ENCODE measurements at places on chromosomes 5 and 9.

- DNase-seq = no peak
Observed at GRCh38 chr5:139734539-139734916, 61.1 kb upstream of the PSD2 start.

GRCh38 chr5:149549461-149550267, 1.6 kb downstream of the CSNK1A1 start:
- peak; percentile 54 for DNase-seq

GRCh38 chr5:34756781-34757624, 82.0 kb upstream of the TTC23L start:
- no peak for DNase-seq

- DNase-seq = no peak
Observed at GRCh38 chr9:27400334-27400880, 103.5 kb upstream of the EQTN start.

DNA sequence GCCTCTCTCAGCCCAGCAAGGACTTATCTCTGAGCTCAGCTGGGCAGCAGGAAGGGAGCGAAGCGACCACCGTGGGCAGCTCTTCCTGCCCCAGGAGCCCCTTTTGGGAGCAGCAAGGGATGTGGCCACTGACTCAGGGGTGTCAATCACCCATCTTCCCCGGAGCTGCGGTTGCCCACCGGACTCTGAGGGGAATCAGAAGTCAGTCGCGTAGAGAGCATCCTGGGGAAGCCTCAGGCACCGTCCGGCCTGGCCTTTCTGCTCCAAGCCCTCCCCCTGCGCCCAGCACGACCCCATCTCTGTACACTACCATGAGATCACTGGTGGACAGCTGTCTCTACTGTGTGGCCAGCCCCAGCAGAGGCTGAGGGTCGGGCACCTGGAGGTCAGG, 24.6 kb downstream of the GFI1B start:
- DNase-seq = no peak

DNA sequence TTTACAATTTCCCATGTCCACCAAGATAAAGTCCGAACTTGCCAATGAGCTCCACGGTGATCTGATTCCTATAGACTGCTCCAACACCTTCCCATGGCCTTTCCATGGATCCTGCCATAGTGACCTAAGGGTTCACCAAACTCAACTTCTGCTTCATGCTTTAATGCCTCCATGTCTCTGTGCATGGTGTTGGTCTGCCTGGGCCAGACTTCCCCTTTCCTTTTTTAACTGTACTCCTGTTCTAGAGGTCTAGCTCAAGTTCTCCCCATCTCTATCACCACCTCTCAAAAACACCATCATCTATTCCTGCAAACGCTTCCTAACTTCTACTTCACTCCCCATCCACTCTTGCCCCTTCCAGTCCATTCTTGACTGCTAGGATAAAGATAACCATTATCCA, 14.8 kb upstream of the SMARCA2 start:
- DNase-seq = no peak

GRCh38 chr9:72864327-72864726, 88.5 kb downstream of the ALDH1A1 start:
- DNase-seq = no peak

GRCh38 chr9:110307191-110307590, 30.5 kb downstream of the TXNDC8 start:
- DNase-seq = no peak

GRCh38 chr9:134838651-134839454, 41.8 kb upstream of the FCN2 start:
- no peak for DNase-seq

DNA sequence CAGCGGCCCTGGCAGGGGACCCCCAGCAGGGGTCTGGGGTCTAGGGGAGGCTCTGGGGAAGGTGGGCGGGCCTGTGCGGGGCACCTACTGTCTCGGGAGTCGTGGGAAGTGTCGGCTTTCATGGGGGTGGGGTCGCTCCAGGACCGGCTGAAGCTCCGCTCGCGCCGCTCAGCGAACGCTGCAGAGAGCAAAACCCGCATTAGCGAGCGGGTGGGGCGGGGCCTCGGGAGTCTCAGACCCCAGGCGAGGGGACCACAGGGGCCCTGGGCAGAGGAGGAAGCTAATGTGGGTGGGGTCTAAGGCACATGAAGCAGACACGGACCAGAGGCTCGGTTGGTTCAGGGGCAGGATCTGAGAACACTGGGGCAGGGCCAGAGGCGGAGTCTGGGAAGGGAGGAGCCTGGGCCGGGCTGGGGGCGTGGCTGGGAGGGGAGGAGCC, 5.5 kb downstream of the NSMF start:
- DNase-seq = peak; percentile 65

- DNase-seq = no peak
Observed at GRCh38 chr9:36762958-36763357, 190.3 kb downstream of the MELK start.

- DNase-seq = no peak
Observed at GRCh38 chr5:156825688-156826087, 24.4 kb upstream of the PPP1R2B start.

- DNase-seq = no peak
Observed at GRCh38 chr5:175246889-175247520, 197.0 kb downstream of the DRD1 start.

DNA sequence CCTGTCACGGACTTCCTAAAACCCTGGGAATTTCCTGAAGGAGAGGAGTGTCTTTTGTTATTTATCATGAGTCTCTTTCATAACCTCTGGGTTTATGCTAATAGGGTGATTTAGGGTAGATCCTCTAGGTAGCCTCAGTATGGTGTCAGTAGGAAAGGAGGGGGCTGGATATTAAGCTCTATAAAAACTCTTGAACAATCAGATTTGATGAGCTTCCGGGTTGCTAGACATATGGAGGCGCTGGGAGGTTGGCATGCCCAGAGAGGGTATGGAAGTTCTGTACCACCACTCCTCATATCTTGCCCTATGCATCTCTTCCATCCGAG, 15.6 kb upstream of the PTBP3 start:
- no peak for DNase-seq

GRCh38 chr5:132592521-132592920, 35.7 kb downstream of the RAD50 start:
- DNase-seq = no peak

- no peak for DNase-seq
Observed at GRCh38 chr5:2020730-2021129, 138.0 kb upstream of the IRX4 start.

DNA sequence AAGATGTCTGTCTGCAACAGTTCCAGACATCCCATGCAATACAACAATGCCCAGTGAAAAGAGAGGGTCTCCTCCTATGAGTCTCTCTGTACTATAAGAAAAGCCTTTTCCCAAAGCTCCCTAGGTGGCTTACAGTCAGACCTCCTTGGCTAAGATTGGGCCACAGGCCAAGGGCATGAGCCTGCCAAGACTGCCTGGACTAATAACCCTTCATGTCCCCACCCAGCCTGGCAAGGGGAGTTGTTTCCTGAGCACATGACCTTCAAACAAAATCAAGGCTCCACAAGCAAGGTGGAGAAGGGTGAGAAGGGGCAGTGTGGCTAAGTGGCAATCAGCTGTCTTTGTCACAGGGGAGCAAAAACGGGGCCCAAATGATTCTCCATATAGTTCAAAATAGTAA, 75.6 kb upstream of the ZSWIM6 start:
- no peak for DNase-seq

DNA sequence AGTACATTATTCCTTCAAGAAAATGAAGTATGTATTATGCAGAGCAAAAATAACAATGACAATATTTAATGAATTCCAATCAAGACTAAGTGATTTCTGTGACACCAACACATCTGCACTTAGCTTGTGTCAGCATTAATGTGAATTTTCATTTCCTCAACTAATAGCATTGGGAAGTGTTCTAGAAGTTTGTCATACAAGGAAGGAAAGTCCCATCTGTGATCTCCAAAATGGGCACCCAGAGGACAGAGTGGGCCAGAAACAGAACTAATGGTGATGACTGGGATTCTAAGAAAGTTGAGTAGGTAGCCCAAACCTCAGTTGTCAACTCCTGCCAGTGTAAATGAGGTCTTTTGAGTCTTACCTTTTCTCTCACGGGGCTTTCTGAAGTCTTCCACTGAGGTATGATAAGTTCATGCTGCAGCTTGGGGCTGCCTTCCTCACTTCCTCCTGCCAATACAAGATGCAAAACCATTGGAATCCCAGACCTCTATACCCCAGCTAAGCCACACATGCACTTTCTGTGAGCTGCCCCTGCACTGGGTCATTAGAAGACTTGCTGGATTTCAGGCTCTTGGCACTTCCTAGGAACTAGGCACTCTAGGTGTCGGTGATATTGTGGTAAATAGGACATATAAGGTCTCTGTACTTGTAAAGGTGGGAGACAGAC, 4.9 kb downstream of the ADAM19 start:
- DNase-seq = no peak

GRCh38 chr9:88750832-88751360, 215.9 kb downstream of the NXNL2 start:
- no peak for DNase-seq

DNA sequence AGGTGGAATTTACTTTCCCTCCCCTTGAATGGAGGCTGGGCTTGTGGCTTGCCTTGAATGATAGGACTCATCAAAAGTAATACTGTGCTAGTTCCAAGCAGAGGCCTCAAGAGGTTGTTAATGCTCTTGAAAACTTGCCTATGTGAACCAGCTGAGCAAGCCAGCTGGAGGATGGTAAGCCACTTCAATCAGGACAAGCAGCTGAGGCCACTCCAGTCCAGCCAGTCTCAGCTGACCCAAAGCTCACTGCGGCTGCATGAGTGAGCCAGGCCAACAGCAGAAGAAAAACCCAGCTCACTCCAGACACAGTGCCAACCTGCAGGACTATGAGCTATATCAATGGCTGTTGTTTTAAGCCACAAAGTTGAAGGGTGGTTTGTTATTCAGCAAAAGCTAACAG, 182.8 kb downstream of the MCTP1 start:
- DNase-seq = no peak

DNA sequence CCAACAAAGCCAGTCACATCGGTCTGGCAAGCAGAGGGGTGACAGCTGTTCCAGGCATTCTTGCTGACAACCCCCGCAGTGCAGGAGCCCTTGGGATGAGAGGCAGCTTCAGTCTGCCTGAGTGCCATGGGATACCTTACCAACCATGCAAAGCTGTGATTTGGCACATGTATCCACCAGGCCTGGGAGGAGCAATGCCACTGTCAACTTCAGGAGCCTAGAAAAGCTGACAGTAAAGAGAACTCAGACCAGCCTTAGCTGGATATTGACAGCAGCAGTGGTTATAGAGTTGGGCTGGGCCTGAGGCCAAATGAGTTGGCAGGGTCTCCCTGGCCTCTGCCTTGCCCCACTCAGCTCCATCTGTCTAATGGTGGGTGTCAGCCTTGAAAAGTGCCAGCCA, 10.1 kb upstream of the PLPPR1 start:
- DNase-seq = no peak

DNA sequence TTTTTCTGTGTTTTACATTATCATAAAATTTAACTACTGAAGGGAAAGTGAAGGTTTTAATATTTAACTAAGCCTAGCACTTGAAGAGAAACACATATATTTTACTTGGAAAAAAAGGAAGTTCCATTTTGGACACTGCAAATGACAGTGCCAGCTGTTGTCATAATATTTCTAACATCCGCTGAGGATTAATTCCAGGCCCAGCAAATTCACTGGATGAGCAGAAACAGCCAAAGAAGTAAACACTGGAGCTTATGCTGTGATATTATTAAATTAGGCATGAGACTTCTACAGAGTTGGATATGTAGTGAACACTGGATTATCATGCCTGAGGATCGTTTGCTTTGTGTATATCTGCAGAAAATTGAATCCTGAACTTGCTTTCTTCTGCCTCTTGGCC, 67.6 kb downstream of the GHR start:
- no peak for DNase-seq

- no peak for DNase-seq
Observed at GRCh38 chr5:36301858-36302603, at the start of gene RANBP3L. Gene RANBP3L (minus strand): TSS chr5:36301902. CDS start chr5:36301416, 486 bp downstream.

DNA sequence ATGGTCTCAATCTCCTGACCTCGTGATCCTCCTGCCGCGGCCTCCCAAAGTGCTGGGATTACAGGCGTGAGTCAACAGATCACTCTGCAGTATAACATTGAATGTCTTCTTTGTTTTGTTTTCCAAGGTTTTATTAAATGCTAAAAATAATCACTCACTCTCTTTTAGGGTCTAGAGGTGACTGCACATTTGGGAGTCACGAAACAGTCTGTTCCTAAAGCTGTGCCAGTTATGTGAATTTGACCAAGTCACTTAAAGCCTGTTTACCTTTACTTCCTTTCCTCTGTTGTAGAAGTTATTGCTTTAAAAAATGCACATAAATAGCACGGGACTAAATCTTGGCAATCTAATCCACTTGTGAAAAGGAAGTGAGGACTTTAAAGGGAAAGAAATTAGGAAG, 304.9 kb upstream of the PTGER4 start:
- no peak for DNase-seq

DNA sequence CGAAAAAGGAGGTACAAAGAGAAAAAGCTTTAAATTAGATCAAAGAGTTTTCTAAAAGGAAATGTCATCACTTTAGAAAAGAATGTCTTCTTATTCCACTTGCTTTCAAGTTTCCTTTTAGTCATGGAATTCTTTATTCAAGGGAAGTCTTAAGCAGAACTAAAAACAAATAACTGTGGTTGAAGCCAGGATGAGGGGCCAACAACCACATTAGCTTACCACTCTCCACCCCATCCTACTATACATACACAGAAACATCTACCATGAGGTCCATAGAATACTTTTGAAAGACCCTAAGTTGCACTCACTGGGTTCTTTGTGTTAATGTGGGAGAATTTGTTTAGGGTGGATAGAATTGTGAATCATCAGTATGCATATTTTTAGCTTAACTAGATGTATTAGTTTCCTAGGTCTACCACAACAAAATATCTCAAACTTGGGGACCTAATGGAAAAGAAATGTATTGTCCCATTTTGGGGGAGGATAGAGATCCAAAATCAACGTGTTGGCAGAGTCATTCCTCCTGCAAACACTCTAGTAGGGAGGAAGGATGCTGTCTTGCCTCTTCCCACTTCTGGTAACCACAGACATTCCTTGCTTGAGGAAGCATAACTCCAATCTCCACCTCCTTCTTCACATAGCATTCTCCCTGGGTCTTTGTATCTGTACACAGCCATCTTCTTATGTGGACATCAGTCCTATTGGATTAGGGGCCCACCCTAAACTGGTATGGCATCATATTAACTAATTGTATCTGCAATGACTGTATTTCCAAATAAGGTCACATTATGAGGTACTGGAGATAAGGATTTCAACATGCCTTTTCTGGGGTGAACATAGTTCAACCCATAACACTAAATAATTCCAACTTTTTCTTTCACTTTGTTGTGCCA, 239.4 kb downstream of the LURAP1L start:
- no peak for DNase-seq

GRCh38 chr5:157607371-157608161, 32.0 kb upstream of the ADAM19 start:
- peak; percentile 47 for DNase-seq

DNA sequence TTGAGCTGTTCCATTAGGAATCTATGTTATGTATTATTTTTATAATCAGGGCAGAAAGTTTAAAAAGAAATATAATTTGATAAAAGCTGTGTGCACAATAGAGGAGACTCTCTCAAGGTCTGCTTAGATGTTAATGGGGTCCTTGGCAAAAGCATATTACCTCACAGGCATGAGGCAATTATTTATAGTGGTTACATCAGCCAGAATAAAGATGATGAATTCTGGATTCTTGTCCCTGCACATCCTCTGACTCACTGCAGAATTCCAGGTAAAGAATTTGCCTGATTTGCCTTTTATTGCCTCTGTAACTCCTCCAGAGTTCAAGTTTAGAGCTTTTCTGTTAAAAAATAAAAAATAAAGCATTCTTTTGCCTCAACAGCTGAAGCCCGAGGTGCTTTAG, 253.6 kb downstream of the MAST4 start:
- no peak for DNase-seq

GRCh38 chr5:151214614-151215545, 9.0 kb downstream of the CCDC69 start:
- peak; percentile 49 for DNase-seq

- DNase-seq = peak; percentile 53
Observed at GRCh38 chr9:7982907-7983306, 183.3 kb upstream of the DMAC1 start.
